Purkinje cell (primary cell): ENCODE measurements at places on chromosomes 12 and 14. TPM values are rescaled to one million over a fixed set of nuclear protein-coding genes. Genes with fewer than 3 reads are reported as not detected.

MYBPC1 gene
- 0.36 and 0.60 TPM in 2 replicates for polyA plus RNA-seq

CCDC175 gene
- 4.2 and 5.4 TPM in 2 replicates for polyA plus RNA-seq

OTX2 gene
- not detected in 2 replicates for polyA plus RNA-seq

SRRM4 gene
- 3.3 and 4.1 TPM in 2 replicates for polyA plus RNA-seq

KIF5A gene
- polyA plus RNA-seq, result 24.5 and 60.6 TPM in 2 replicates

COX8C gene
- 1.0 TPM in 1 of 2 replicates, not detected in the other for polyA plus RNA-seq

LRRC23 gene
- 3.5 and 6.7 TPM in 2 replicates for polyA plus RNA-seq

GPR84 gene
- not detected in 2 replicates for polyA plus RNA-seq

NINJ2 gene
- 0.92 and 2.6 TPM in 2 replicates for polyA plus RNA-seq

ESRRB gene
- 0.86 and 2.0 TPM in 2 replicates for polyA plus RNA-seq
